OCI-M1 (cell line): ENCODE measurements at places on chromosomes 1 and 21.

GRCh38 chr1:153540394-153541361 is at the start of gene S100A5:
TSS of gene S100A5 (minus strand) at chr1:153540934. CDS start at chr1:153540191, 743 bp downstream.
- peak; percentile 70 for DNase-seq

DNA sequence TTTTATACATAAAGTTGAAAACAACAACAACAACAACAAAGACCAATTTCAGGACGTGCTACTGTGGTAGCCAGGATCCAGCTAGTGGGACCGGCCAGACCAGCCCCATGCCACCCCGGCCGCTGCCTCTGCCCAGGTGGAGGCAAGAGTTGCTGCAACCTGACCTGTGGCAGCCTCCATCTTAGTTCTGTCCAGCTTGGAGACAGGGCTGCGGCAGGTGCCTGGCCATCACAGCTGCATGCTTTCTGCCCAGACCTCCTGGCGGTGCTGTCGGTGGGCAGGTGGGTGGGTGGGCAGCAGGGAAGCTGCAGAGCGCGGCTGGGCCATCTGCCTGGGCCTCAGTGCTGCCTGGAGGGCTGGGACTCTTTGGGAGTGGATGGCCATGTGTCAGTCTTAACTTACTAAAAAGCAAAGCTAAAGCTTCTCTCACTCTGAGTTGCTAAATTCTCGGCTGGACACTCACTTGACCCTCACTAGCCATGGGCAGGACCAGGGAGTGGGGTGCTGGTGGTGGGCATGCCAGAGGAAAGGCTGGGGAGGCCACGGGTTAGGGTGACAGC is 38.6 kb downstream of the KIAA1614 start:
- DNase-seq: no peak

GRCh38 chr1:175217721-175218531 is 25.4 kb upstream of the KIAA0040 start:
- DNase-seq: no peak

DNA sequence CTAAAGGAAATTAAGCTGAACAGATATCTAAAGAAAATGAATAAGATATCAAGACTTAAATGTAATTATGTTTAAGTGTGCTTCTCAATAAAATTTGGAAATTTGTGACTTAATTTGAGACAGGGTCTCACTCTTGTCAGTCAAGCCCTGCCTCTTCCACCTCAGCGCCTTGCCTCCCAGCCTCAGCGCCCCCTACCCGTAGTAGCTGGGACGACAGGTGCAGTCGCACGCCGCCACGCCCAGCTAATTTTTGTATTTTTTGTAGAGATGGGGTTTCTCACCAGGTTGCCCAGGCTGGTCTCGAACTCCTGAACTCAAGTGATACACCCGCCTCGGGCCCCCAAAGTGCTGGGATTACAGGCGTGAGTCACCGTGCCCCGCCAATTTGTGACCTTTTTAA is 117.0 kb downstream of the CLEC20A start:
- DNase-seq: no peak

GRCh38 chr1:92482665-92483609 is 3.8 kb downstream of the GFI1 start:
- DNase-seq: no peak
